HAP-1 (cell line): ENCODE measurements at places on chromosomes 11 and 22.

DNA sequence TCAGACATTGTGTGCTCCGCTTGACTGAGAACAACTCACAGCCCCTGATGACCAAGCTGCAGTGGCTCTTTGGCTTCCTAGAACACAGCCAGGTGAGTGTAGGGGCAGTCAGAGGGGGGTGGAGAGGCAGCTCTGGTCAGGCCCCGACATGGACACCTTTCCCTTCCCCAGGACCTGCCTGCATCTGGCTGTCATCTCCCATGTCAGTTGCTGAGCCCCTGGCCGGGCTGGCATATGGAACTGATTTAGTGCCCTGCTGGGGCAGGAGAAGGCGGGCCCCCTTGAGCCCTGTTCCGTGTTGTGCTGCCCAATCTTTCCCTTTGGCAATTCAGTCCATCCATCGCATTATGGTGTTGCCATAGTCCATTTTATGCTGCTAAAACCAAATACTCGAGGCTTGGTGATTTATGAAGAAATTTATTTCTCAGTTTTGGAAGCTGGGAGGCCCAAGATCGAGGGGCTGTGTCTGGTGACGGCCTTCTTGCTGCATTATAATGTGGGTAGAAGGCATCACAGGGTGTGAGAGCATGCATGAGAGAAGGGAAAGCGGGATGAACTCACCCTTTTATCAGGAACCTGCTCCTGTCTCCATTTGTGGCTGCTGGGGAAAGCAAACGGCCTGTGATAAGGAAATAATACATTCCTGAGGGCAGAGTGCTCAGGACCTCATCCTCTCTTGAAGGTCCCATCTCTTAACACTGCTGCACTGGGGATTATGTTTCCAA, 19.0 kb downstream of the USP35 start:
- DNase-seq, result no peak

DNA sequence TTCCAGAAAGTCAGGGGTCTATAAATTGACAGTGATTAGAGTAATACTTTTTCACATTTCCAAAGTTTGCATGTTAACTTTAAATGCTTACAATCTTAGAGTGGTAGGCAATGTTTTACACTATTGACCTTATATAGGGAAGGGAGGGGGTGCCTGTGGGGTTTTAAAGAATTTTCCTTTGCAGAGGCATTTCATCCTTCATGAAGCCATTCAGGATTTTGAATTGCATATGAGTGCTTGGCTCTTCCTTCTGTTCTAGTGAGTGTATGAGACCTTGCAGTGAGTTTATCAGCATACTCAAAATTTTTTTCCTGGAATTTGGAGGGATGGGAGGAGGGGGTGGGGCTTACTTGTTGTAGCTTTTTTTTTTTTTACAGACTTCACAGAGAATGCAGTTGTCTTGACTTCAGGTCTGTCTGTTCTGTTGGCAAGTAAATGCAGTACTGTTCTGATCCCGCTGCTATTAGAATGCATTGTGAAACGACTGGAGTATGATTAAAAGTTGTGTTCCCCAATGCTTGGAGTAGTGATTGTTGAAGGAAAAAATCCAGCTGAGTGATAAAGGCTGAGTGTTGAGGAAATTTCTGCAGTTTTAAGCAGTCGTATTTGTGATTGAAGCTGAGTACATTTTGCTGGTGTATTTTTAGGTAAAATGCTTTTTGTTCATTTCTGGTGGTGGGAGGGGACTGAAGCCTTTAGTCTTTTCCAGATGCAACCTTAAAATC, 5.3 kb downstream of the MALAT1 start:
- DNase-seq, result no peak

- no peak for DNase-seq
Observed at GRCh38 chr11:76706667-76707066, 36.1 kb upstream of the LRRC32 start.

DNA sequence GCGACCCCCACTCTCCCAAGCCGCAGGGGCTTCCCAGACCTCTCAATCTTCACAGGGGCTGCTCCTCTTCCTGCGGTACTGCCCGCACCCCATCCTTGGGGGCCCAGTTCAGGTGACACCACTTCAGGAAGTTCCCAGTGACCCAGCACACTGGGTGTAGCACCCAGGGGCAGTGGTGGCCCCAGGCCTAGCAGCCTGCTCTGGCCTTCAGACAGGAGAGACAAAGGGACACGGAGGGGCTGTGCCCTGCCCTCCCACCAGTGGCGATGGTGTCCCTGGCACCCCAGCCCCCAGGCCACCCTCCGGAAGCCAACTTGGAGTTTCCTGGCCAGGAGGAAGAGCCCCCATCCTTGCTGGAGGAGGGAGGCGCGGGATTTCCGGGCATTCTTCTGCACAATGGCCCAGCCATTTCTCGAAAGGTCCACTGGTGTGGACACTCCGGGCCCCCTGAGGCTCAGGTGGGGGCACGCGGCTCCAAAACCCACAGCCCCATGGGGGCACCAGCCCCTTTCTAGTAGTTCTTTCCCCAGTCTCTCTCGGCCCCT, 978 bp upstream of the CLDN5 start:
- no peak for DNase-seq

DNA sequence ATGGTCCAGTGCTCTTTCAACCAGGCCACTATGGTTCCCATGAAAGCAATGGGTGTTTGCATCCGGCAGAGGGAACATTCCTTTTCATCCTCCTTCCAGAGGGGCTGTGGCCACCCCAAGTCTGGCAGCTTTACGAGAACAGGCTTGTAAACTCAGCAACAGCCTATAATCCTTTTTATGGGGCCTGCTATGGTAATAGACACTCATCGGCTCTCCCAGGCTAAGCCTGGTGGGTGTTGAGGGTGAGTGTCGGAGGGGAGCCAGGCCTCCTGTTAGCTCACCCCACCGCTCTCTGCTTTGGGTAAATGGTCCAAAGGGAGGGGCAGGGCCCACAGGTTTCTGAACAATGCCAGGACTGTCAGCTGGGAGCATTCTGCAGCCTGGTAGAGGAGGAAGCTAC, 111.6 kb upstream of the CD82 start:
- no peak for DNase-seq

DNA sequence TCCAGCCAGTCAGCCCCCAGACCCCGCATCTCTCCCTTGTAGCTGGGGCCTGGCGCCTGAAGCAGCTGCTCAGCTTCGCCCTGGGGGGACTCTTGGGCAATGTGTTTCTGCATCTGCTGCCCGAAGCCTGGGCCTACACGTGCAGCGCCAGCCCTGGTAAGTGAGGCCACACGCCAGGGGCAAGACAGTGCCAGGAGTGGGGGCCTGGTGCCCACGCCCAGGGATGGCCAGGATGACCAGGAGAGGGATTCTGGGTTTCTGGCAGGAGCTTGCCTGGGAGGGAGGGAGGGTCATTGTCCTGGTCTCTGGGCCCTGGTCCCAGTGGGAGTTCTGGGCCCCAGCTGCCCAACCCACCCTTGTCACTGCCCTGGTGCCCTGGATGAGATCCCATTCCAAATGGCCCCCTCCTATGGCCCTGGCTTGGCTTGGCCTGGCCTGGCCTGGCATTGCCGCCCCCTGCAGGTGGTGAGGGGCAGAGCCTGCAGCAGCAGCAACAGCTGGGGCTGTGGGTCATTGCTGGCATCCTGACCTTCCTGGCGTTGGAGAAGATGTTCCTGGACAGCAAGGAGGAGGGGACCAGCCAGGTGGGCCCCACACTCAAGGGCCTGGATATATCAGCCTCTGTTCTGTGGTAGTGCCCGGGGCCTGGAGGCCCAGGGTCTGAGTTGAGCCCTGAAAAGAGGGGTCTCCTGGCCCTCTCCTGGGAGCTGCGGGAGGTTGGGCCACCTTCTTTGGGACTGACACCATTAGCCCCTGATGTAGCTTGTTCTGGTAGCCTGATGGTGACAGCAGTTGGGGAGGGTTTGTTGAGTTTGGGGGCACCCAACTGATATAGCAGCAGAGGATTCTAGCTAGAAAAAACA, 3.7 kb downstream of the SLC39A13 start:
- peak; percentile 22 for DNase-seq

DNA sequence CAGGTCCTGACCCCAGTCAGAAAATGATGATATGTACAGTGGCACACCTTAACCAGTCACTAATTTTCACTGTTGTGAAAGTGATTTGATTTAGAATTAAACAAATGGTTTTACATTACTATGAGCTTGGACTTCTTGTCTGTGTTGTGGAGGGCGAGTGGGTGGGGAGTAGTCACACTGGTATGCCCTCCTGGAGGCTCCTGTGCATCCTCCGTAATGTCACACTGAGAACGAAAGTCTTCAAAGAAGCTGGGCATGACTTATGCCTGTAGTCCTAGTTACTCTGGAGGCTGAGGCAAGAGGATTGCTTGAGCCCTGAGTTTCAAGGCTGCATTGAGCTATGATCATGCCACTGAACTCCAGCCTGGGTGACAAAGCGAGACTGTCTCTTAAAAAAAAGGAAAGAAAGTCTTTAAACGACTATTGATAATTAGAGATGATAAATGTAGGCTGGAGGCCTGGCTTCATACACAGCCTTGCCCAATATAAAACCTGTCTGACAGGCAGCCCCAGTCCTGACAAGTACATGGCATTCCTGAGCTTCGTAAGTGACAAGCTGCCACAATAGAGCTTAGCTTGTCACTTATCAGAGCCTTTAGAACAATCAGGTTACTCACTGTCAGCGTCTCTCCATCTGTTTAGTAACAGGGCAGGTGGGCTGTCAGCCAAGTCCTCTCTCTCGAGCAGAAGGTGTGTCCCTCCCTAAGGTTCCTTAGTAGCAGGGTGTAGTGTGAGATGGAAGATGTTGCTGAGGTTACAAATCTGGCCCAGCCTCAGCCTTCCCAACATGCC, 5.0 kb upstream of the LIMK2 start:
- no peak for DNase-seq

DNA sequence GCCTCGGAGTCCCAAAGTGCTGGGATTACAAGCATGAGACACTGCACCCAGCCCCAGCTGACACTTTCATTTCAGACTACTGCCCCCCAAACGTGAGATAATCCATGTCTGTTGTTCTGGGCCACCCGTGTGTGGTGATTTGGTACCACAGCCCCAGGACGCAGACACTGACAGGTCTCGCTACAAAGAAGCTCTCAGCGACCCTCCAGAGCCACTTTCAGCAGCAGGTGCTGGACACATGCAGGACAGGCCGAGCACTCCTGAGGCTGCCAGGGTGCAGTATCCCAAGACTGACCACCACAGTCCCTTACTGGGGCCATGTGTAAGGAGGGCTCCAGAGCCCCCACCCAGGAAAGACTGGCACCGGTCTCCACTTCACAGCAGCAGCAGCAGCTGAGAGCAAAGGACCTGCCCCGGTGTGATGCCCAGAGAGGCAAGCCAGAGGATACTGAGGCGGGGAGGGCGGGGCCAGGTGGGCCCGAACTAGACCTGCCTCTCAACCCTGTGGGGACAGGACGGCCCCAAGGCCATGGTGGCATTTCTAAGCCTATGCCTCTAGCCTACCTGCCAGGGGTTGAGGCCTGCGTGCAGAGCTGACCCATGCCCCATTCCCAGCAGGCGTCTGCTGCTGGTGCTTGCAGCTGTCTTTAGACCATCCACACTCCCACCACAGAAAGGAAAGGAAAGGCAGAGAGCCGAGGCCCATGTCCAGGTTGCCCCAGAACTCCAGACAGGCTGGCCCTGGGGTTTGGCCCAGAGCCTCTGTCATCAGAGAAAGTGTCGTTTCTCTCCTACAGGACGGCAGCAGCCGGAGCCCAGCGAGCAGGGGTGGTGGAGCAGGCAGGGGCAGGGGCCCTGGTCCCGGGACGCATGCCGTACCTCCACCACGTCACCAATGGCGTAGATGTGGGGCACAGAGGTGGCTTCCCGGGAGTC, 28.0 kb upstream of the GNB1L start:
- no peak for DNase-seq

DNA sequence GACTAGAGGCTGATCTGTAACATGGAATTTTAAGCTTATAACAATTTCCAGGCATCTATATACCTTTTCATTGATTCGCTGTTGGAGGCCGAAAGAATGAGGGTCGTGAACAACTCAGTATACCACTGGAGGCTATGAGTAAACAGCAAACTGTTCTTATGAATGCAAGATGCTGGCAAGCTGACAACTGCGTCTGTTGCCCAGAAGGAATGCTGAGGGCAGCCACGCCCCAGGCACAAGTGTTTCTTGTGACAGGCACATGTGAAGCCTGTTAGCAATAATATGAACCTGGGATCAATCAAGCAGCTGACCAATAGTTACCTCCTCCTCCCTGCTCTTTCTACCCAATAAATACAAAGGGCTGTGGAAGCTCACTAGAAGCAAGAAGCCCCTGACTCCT, 15.3 kb downstream of the RTCB start:
- no peak for DNase-seq

DNA sequence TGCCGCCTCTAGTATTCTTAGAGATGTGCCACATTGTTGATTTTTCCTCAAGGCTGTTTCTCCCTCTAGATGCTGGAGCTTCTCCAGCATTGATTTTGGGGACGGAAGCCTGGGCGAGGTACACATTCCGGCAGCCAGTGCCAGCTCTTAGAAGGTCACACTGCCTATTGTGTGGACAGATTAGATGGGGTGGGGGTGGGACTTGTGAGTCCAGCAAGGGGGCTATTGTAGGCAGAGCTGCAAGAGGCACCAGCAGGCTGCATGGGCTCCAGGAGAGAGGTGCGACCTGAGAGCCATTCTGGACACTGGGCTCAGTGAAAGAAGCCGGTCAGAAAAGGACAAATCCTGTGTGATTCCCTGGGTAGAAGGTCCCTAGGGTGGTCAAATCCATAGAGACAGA, 12.4 kb downstream of the C11orf21 start:
- DNase-seq, result no peak

DNA sequence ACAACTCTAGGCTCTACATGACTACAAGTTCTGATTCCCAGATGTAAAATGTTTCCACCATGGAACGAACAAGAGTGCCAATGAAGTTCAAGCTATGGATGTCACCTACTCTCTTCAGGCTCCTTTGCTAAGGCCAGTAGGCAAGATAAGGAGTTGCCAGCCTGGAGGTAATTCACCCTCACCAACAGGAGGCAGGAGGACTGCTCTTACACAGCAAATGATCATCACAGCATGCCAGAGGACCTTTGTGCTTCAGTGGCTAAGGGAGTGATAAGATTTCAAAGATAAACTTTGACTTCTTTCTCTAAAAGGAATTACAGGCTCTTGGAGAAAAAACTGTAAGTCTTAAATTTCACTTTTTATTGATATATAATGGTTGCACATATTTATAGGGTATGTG, 54.1 kb upstream of the SLC36A4 start:
- DNase-seq, result no peak

DNA sequence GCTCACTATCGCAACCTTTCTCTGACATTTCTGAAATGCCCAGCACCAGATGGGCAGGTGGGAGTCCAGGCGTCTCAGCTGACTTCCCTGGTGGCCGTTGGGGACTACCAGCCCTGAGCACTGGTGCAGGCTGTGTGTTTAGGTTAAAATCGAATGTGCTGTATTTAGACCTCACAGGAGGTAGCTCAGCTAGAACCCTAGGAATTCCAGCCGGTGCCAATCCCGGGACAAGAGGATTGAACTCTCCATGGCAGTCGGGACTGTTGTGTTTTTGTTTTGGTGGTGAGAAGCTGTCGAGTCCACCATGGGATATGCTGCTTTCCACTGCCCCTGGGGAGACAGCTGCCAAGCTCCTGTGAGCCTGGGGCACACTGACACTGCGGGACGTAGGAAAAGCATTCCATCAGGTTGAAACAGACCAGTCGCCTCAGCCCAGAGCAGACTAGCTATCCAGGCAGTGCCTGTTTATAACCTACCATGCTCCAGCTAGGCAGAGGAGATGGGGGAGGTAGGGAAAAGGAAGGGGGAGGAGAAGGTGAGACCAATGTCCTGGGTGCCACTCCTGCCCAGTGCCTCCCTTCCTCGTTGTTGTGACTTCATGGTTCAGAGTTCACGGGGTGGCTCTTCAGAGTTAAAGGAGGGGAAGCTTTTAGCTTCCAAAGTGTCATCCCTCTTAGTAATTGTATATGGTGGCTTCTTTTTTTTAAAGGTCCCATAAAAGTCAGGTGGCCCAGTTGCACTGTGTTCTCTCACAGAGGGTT, 53.0 kb downstream of the MICAL2 start:
- DNase-seq, result no peak
